Left lobe of liver (tissue), 2 donors: ENCODE measurements at places on chromosomes 3 and 15.

DNA sequence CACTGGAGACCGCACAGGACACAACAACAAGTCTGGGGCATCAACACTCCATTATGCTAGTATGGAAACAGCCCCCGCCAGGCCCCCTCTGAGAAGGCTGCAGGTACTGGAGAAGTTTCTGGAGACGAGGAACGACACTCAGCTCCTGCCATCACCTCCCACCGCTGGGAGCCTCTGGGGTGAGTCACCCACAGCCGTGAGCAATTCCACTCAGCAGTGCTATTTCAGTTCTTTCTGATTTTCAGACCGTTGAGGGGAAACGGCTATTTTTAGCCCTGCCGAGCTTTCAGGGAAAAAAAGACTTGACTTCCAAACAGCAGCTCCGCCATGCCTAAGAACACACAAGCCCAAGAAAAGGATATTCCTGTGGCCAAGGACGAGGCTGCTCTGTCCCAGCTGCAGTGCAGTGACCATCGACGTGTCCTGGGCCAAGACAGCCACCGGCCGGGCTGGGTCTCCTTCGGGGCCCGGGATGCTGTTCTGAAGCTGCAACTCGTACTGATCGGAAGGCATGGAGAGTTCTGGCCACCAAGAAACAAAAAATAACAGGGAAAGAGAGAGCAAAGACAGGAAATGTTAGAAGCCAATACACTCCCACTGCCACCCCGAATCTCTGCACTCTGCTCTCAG lies 40.8 kb downstream of the NUP210 start:
- DNase-seq = no peak

GRCh38 chr15:90001683-90002427 lies 731 bp downstream of the ZNF710 start:
- no peak for DNase-seq

GRCh38 chr3:183288117-183288516 lies 35.1 kb downstream of the B3GNT5 start:
- no peak for DNase-seq

DNA sequence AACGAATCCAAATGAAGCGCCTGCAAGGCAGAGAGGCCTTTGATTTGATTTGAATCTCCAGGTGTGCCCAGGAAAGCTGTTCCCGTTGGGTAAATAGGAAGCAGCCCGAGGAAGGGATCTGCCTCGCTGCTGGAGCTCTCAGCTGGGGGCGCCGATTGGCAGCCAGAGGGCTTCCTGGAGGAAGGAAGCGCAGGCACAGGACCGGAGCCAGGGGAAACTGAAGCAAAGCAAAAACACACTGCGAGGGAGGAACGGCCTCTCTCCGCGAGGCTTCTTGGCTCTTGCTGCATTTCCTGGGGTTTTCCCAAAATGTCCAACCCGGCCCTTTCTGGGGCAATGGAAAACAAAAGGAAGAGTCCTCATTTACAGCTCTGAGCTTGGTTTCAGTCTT lies 80.3 kb downstream of the TMEM266 start:
- no peak for DNase-seq

GRCh38 chr15:34701536-34701935 lies 53.3 kb downstream of the GJD2 start:
- no peak for DNase-seq

GRCh38 chr3:167102071-167102470 lies 278.0 kb downstream of the ZBBX start:
- no peak for DNase-seq

DNA sequence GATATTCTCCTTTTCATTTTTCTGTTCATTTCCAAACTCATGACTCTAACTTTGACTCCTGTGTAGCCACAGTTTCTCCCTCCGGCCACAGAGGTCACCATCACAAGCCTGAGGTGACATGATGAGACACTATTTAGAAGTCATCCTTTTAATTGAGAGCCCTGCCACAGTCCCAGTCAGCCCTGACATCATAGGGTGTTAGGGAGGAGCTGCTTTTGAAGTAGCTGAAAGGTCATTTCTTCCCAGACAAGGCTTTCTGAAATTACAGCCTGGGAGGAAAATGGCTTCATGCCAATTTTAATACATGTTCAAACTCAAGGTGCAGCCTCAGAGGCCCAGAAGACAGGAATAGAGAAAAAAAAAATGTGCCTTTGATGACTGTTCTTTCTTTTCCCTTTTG lies 532.8 kb upstream of the TGFBR2 start:
- DNase-seq = no peak

DNA sequence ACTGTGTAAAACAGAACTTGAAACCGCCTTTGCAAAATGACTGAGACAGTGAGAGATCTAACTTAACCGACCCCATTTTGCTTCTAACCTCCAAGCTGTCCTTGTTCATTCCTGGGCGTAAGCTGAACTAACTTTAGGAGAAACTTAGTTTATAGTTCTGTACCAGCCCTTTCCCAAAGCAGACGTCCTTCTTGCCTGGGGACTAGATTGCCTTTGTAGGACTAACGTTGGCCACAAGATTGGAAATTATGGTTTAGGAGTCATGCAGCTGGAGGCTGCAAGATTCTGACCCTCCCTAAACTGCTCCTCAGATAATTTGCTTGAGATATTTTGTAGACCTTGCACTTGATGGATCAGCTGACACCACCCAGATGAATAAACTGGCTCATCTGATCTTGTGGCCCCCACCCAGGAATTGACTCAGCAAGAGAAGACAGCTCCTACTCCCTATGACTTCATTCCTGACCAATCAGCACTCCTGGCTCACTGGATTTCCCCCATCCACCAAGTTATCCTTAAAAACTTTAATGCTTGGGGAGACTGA lies 219.9 kb upstream of the PROK2 start:
- DNase-seq = no peak

GRCh38 chr3:172357850-172358754 lies 90.2 kb downstream of the GHSR start:
- DNase-seq = peak; percentile 51

GRCh38 chr3:151792411-151792810 lies 21.5 kb upstream of the AADAC start:
- DNase-seq = no peak
